Colonic mucosa (tissue), 4 donors: ENCODE measurements at places on chromosomes 7 and 10. TPM values are rescaled to one million over a fixed set of nuclear protein-coding genes. Genes with fewer than 3 reads are reported as not detected.

DNA sequence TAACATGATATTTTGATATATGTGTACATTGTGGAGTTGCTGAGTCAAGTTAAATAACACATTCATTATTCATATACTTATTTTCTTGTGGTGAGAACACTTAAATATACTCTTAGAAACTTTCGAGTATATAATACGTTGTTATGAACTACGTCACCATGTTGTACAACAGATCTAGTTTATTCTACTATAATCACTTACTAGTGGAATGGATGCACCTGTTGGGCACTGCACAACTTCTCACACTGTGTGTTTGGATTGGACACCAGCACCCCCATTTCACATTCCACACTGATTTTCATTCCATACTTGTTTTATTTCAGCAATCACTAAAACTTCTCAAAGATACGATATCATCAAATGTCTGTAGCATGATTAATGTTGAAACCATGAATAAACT is 407.3 kb downstream of the RPS24 start:
- no peak for DNase-seq

DNA sequence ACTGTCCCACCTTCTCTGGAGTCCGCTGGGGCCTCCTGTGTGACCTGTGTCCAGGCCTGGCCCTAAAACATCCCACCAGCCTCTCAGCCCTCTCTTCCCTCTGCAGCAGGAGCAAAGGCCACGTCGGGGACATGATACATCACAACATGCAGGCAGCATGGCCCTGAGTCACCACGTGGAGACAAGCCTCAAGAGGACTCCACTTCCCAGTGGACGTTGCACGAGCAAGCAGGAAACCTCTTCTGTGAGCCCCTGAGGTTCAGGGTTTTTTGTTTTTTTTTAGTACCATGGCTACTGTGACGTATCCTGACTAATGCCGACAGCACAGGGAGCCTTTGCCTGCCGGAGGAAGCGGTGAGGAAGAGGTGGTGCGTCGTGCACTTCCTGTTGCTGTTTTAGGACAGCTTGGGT is 165.9 kb downstream of the DNAJB6 start:
- DNase-seq: no peak

GRCh38 chr7:135681762-135682161 is 19.4 kb downstream of the STMP1 start:
- DNase-seq: no peak

DNA sequence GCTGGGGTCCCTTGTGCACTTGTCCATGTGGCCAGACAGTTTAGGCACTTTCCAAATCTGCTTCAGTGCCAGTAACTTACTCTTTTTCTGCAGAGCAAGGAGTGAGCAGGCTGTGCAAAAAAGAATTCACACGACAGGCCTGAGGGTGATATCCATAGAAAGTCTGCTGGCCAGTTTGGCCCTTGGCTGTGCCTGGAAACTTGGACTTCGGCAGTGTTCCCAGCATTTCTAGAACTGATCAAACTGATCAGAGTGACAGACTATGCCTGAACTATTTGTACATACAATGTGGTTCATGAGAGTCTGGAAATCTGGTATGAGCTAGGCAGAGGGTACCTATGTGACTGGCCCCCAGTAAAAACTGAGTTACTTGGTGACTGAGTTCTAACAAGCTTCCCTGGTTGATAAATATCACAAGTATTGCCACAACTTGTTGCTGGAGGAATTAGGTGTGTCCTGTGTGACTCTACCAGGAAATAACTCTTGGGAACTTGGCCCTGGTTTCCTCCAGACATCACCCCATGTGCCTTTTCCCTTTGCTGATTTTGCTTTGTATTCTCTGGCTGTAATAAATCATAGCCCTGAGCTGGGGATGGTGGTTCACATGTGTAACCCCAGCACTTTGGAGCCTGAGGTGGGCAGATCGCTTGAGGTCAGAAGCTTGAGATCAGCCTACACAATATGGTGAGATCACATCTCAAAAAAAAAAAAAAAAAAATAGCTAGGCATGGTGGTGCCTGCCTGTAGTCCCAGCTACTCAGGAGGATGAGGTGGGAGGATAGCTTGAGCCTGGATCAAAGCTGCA is 3.3 kb upstream of the DENND10 start:
- peak; percentile 42 for DNase-seq

DNA sequence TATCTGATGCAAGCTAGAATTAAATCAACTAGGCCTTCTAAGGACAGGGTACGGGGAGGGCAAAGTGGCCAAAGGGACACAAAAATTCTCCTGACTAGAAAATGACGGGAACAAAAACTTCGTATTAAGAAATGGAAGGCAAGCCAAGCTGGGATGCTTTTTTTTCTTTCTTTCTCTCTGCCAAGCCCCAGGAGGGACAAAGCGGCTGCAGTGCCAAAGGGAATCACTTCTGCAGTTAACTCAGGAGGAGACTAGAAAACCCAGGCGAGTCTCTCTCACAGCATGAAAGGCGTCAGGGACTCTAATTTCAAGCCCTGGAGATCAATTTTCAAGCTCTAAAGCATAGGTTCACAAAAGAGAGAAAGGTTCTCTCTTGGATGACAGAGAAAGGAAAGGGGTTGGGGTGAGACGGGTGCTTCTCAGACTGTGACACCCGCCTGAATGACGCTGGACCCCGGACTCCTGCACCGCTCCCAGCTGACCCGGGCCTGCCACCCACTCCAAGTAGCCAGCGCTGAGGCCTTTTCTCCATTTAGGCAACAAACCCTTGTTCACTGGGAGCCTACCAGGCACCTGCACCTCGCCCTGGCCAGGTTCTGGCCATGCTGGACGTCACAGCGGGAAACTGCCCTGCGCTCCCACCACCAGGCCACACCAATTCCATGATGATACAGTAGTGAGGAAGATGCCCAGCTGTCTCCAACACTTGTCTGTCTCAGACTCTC is 56.5 kb downstream of the KIAA1549 start:
- no peak for DNase-seq

DNA sequence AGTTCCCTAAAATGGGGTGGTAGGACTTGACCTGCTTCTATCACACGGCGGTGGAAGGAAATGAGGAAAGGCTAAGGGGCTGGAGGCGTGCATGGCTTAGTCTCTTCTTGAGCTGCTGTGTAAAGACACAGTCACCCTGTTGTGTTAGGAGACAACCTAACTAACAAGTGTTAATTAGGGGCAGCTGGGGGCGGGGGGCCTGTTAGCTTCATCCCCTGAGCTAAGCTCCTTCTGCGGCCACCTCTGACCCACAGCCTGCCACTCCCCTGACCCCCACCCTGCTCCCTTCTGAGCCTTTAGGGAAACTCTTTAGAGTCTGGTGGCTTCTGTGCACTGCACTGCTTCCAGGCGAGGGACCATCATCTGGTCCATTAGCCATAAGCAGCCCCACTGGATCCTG is 28.0 kb downstream of the COL17A1 start:
- no peak for DNase-seq

DNA sequence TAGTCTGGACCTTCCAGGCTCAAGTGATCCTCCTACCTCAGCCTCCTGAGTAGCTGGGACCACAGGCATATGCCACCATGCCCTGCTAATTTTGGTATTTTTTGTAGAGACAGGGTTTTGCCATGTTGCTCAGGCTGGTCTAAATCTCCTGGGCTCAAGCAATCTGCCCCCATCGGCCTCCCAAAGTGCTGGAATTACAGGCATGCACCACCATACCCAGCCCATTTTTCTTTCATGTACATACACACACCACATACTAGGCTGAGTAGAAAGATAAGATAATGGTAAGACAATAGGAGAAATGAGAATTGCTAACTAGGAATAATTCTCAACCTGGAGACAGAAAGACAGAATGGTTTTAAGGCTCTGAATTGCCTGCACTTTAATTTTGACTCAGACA is 83.8 kb downstream of the CPEB3 start:
- no peak for DNase-seq

DNA sequence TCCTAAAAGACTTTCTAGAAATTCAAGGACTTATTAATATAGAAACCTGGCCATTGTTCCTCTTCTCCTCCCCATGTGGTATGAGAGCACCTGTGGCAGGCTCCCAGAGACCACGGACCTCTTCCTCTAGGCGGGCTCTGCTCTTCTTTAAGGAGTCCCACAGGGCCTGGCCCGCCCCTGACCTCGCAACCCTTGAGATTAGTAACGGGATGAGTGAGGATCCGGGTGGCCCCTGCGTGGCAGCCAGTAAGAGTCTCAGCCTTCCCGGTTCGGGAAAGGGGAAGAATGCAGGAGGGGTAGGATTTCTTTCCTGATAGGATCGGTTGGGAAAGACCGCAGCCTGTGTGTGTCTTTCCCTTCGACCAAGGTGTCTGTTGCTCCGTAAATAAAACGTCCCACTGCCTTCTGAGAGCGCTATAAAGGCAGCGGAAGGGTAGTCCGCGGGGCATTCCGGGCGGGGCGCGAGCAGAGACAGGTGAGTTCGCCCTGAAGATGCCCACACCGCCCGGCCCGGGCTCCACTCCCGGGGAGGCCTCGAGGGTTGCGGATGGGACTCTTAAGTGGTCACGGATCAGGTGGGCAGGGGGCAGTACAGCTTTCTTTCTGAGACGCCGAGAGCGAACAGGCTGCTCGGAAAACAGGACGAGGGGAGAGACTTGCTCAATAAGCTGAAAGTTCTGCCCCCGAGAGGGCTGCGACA is at the start of gene SLC26A4:
Gene SLC26A4 (plus strand): TSS at position 448 of the 700 bp plus-strand sequence. CDS start 814 bp downstream, outside the sequence.
- no peak for DNase-seq

GRCh38 chr7:1100834-1101562 is 13.1 kb downstream of the GPER1 start:
- DNase-seq: no peak

DNA sequence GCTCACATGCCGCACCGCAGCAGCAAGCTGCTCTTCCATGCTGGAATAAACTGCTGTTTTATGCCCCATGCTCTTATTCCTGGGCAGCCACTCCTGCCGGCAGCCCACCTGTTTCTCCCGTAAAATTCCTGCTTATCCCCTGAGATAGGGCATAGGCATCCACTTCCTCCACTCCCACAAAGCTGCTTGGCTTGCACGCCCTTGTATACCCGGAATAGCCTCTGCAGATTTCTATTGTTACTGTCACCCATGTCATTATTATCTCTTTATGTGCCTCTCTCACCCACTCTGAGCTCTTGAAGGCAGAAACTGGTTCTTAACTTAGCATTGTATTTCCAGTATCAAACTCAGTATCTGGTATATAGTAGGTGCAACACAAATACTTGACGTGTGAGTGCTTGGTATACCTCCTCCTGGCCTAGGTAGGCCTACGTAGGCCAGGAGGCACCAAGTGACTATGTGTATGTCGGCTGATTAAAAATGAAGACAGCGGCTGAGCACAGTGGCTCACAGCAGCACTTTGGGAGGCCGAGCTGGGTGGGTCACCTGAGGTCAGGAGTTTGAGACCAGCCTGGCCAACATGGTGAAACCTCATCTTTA is 193.4 kb downstream of the CCDC3 start:
- peak; percentile 76 for DNase-seq

- no peak for DNase-seq
Observed at GRCh38 chr7:75953431-75953830, 38.5 kb downstream of the POR start.

Gene SEC24C
- total RNA-seq: 66.0 TPM

Gene CLCN1
- not detected for total RNA-seq

Gene PCGF6
- 8.6 TPM for total RNA-seq
